ENCODE measurements at places on chromosomes 2 and 18.
A peak's percentile ranks its signal among the peaks of the same experiment; 100 is the strongest.

GRCh38 chr18:65924904-65925303, 174.1 kb downstream of the CDH7 start:
- DNase-seq = no peak

DNA sequence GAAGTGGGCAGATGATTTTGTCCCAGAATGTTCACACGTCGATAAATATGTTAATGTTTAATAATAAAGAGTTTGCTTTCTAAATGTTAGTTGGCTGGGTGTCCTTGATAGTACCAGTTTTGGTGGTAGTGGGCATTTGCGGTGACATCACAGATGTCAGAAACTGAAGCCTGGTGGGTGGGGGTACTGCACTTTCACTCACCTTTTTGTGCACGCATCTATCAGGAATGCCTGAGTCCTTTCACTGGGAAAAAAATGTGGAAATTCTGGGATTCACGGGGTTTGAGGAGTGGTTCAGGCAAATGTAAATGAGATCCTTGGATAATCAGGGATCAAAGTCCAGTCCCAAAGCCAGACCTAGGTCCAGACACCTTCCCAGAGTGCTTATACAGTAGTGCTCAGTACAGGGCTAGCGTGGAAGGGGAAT, 3.2 kb downstream of the EPAS1 start:
- DNase-seq = no peak

DNA sequence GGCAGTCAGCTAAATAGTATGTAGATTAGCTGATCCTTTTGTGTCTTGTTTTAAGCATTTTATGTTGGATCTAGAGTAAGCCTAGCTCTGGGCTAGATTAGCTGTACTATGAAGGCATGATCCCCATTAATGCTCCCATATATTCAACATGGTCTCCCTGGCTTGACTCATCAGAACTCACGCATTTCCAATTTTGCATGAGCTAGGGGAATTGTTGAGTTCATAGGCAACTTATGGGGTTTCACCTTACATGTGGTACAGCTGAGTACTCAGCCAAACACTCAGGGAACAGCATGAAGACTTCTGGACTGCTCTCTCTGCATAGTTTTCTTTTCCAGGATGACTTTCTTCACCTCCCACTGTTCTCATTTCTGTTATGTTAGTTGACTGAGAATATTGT, 248.2 kb downstream of the TMX3 start:
- DNase-seq = no peak

GRCh38 chr18:49170145-49170544, 219.4 kb upstream of the SMAD7 start:
- DNase-seq = no peak

DNA sequence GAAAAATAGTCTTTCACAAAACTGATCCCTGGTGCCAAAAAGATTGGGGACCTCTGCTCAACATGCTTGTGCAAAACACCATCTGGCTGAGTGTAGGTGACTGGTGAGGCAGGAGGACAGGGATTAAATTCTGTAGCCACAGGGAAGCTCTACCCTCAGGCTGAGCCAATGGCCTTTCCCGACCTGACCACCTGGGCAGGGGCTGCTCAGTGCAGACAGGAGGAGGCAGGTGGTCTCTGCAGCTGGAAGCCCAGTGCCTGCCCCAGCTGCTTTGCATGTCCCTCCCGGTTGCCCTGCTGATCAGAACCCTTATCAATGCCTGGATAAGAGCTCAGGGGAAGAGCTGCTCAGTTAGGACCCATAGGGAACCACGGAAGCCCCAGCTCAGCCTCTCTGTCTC, 235.3 kb downstream of the ANKRD36 start:
- no peak for DNase-seq

DNA sequence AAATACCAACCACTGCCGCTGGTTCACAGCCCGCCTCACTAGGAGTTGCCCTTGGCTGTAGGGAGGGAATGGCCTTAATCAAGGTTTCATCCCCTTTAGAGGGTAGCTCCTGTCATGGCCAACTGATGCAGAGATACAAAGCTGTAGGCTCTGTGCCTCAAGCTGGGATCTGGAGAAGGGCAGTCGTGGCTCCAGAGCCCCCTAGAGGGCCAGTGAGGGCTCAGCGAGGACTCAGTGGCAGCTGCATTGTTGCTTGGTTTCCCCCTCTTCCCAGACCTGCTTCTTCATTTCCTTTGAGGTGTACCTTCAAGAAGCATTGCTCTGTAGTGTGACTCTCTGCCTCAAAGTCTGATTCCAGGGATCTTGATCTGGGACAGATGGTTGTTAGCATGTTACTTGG, 302.1 kb downstream of the LPIN1 start:
- DNase-seq = no peak

DNA sequence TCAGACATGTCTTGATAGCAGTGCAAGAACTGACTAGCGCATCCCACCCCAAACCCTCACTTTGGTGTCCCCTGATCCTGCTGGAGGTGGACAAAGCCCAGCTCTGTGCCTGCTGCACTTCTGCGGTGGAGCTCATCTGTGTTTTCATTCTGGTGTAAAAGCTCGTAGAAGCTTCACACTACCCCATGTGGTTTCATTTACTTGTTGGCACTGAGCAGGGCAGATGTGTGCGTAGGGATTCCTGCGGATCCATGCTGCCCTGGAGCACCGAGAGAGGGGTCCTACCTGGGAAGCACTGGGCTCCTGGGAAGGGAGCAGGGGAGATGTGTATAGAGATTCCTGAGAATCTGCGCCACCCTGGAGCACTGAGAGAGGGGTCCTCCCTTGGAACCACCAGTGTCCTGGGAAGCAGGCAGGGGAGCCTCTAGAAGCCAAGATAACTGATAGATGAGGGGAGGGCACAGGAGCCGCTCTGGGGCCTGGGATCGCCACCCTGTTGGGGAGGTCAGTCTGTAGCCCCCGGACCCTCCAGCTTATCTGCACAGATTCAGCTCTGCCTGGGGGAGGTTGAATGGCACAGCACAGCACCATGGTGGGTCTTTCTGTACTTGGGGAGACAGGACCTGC, 106.9 kb upstream of the OTOS start:
- DNase-seq = no peak

DNA sequence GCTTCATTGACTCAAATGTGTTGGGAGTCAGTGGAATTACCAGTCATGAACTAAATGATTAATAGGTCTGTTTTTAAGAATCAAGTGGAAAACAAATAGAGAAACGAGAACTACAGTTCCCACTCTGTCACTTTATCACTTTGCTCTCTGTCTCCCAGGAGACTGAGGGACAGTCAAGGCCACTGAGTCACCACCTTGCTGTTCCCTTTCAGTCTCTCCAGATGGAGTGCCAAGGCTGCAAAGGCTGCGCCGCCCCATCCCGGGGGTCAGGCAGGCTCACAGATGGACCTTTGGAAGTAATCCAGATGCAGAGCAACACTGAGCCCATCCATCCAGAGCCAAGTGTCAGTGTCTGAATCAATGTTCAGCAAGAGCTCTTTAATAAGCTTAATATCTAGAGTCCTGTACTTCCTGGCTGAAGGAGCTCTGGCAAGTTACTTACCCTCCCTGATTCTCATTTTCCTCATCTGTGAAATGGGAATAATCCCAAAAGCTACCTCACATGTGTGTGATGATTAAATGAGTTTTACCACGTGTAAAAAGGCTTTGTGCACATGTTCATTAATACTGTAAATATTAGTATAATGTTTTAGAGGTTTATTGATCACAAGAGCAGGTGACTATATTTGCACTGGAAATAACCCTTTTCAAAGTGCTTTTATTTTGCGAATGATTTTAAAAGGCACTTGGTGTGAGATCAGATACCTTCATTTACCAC, 43.0 kb upstream of the EFEMP1 start:
- peak; percentile 43 for DNase-seq

GRCh38 chr2:46794693-46795317, 120.8 kb downstream of the MCFD2 start:
- DNase-seq = no peak

GRCh38 chr2:95060446-95061118, 35.1 kb downstream of the MAL start:
- DNase-seq = no peak

GRCh38 chr18:45439851-45440645, 175.2 kb upstream of the SLC14A2 start:
- no peak for DNase-seq

- no peak for DNase-seq
Observed at GRCh38 chr2:217497843-217498377, 504.9 kb downstream of the TNS1 start.

GRCh38 chr2:236954641-236955040, 131.0 kb upstream of the COPS8 start:
- DNase-seq = no peak

DNA sequence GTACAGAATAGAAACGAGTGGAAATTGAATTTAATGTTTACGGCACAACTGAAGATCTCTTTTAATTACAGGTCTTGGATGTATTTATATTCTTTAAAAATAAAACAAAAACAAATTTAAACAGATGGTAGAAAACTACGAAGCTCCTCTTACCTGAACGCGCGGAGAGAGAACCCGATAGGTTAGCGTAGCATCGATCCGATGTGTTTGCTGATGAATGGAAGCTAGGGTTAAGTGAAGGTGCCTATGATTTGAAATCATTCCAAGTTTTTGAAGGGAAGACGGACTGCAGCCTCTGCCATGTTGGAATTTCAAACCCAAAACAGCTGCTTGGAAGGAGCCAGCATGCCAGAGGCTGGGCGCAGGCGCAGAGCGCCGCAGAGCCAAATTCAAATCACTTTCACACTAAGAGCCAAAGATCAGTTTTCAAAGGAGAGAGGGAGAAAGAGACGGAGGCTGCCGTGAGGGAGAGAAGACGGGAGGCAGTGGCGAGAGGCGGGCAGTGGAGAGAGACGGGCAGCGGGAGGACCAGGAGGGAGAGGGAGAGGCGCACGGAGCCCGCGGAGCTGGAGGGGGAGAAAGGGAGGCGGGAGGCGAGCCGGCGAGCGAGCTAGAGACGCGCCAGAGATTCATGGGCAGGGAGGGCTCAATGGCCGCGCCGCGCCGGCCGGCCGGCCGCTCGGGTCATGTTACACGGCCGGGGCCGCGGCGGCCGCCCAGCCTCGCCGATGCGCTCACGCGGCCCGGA, at the start of gene FIGN:
Gene FIGN (minus strand): TSS at position 324 of the 748 bp plus-strand sequence. CDS start 1,081 bp downstream, outside the sequence.
- DNase-seq = peak; percentile 76

- DNase-seq = no peak
Observed at GRCh38 chr18:23591011-23591410, 4.7 kb upstream of the NPC1 start.

- no peak for DNase-seq
Observed at GRCh38 chr18:68504441-68505177, 210.3 kb downstream of the TMX3 start.

DNA sequence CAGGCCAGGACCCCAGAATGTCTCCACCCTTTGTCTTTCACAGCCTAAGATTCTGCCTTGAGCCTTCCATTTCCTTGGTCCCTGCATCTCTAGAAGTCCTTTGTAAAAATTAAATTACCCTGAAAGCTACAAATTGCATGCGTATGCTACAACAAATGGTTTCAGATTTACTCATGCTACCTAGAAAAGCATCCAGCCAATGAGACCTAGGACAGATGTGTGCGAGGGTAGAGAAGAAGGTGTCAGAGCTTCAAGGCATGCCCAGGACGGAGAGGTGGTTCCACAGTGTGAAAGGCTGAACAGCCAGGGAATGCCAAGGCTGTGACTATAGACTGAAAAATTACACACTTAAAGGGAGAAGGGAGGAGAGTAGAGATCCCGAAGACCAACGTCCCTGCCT, 40.2 kb downstream of the CCBE1 start:
- DNase-seq = no peak

DNA sequence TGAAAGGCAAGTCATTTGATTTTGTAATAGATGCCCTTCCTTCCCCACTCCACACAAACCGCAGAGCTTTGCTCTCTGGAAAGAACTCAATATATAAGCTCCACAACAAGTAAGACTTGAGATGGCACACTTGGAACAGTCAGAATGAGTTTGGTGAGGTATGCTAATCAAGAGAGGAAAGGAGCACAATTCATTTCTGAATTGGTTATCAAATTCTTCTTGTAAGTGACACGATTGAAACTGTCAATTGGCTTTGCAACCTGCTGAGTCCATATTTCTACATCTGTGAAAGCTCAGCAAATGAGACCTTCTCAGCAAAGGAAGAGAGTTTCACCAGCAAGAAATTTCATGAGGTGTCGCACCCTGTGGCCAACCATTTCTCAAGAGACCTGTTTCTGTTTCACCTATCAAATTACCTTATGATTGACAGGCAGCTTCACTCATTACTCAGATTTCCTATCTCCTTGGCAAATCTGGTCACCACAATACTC, 19.1 kb downstream of the CTLA4 start:
- no peak for DNase-seq

GRCh38 chr18:6525604-6526003, 110.9 kb upstream of the L3MBTL4 start:
- no peak for DNase-seq

DNA sequence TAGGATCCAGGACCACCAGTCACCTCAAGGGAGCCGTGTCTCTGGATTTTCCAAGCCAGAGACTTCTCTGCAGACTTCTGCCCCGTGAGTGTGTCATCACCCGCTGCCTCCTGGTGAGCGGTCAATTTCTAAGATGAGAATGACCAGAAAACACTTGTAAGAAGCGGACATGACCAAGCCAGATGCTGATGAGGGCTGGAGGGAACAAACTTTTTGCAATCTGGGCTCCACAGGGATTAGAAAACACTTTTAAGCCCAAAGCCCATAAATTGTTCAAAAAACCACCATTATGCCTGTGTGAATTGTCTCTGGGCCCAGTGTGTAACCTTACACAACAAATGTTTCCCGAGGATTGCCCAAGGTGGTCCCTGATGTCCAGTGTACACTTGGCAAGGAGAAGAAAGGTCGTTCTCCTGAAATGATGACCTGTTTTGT, 5.3 kb upstream of the NPPC start:
- DNase-seq = peak; percentile 71

DNA sequence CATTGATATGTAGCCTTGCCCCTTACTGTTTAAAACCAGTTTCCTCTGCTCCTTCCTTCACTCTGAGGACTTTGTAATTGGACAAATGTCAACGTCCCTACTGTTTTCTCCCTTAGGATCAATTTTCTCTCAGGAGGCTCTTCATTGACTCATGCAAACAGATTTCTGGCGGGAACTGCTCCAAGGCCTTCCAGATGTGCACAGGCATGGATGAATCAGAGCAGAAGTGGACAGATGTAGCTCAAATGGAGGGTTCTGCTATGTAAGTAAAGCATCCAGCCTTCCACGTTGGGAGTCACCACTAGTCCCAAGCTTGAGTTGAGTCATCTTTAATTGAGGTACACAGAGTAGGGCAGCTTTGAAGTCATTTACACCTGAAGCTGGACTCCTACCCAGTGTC, 34.1 kb upstream of the ZDBF2 start:
- no peak for DNase-seq

DNA sequence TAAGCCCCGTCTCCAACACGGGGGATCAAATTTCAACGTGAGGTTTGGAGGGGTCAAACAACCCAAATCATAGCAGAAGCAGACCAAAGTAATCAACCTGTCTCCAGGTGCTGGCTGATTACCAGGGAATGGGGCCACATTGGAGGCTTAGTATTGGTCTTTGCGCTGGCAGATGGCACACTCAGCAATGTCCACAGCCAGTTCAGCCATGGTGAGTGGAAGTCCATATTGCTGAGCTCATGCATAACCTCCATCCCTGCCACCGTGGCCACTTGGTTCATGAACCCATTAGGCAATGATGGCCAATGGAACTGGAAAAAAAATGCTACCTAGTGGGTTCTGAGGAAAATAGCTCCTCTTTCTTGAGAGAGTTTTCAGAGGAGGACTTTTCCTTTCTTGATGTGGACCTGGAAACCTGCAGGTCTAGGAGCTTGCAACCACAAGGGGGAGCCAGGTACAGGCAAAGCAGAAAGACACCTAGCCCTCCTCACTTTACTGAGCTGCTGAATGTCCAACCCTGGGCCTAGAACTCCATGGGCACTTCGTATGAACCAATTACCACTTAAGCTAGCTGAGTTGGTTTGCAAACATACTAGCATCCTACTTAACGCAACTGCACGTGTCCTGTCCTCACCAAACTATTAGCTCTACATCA, 128.0 kb upstream of the GYPC start:
- peak; percentile 64 for DNase-seq

- DNase-seq = no peak
Observed at GRCh38 chr2:150126839-150127238, 360.6 kb downstream of the RND3 start.
